ENCODE measurements at places on chromosomes 7 and 10. TPM values are rescaled to one million over a fixed set of nuclear protein-coding genes. Genes with fewer than 3 reads are reported as not detected.

DNA sequence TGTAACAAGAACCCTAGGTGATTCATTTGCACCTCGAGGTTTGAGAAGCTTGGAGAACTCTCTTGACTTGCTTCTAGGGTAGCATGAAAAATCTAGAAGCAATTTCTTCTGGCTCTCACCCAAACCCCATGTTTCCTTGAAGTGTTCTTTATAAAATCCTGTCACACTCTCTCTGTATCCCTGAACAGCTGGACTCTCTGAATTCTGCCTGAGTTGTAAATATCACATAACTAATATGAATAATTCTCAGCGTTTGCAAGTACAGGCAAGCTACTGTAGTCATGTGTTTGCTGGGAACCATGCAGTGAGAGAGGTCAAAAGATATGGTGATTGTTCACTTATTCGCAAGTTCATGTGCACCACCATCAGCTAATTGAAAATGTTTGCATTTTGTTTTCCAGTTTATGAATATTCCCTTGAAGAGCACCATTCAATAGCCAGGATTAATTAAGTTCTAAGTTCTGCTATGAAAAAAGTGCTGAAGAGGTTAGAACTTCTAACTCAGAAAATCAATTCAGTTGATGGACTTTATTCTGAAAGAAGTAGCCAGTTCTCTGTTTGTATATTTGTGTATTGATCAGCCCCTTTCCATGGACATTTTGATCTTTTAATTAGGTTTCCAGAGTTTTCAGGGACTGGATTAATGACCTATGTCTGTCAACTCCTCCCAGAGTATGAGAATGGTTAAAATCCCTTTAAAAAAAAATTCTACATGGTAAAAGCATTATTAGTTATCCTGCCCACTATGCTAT lies 243.0 kb downstream of the PLXDC2 start:
- no peaks in the 10 kb centered on the region for H3K4me1 ChIP-seq
- no peaks in the 10 kb centered on the region for H3K36me3 ChIP-seq
- no peak overlapping the region for H3K27ac ChIP-seq
- no peaks in the 10 kb centered on the region for H3K27me3 ChIP-seq
- no peak overlapping the region for H3K4me3 ChIP-seq
- DNase-seq: no peak

- no peak overlapping the region for H3K4me3 ChIP-seq
- peaks cover 2% of the 10 kb centered on the region for H3K27me3 ChIP-seq
- H3K36me3 ChIP-seq: no peaks in the 10 kb centered on the region
- no peak for DNase-seq
- no peak overlapping the region for H3K27ac ChIP-seq
Observed at GRCh38 chr7:78218051-78218450, 419.5 kb downstream of the PHTF2 start.

GRCh38 chr10:63300801-63301200 lies 165.0 kb downstream of the JMJD1C start:
- H3K4me1 ChIP-seq: no peaks in the 10 kb centered on the region
- H3K36me3 ChIP-seq: no peaks in the 10 kb centered on the region
- H3K27me3 ChIP-seq: no peaks in the 10 kb centered on the region
- H3K4me3 ChIP-seq: no peak overlapping the region
- H3K27ac ChIP-seq: no peak overlapping the region

The MKX gene
- total RNA-seq: not detected

The LHFPL3 gene
- total RNA-seq: not detected
